ENCODE measurements at places on chromosomes 5 and 9. TPM values are rescaled to one million over a fixed set of nuclear protein-coding genes. Genes with fewer than 3 reads are reported as not detected.

LCP2 gene
- not detected for total RNA-seq

ARL14EPL gene
- not detected for total RNA-seq

SLCO6A1 gene
- total RNA-seq, result not detected

GRCh38 chr5:139640421-139641115 is 7.6 kb upstream of the CXXC5 start:
- DNase-seq, result no peak

DNA sequence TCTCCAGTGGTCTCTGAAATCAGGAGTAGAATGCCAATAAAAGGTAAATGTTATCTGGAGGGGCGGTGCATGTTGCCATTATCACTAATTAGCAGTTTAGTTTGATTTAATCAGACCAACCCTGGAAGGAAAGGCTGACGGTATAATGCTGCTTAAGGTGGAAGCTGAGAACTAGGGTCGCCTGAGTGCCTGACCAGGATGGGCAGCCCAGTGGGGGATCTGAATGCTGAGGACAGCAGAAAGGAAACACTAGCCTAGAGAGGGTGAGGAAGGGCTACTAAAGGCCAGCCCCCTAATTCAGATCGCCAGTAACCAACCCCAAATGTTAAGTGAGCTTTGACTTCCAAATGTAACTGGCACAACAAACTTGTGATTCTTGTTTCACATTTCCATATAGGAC is 172.2 kb downstream of the APBA1 start:
- no peak for DNase-seq

GRCh38 chr5:56633950-56634349 is 181.4 kb upstream of the MAP3K1 start:
- no peak for DNase-seq

- no peak for DNase-seq
Measured at GRCh38 chr5:43000914-43001313, 39.2 kb downstream of the ANXA2R start.

- no peak for DNase-seq
Measured at GRCh38 chr9:132516911-132517310, 65.5 kb upstream of the BARHL1 start.

GRCh38 chr5:92861531-92862285 is 719.3 kb downstream of the NR2F1-AS1 start:
- DNase-seq, result no peak

Data from HFFc6 (cell line).